ENCODE measurements at places on chromosomes 7 and 10.

- no peak for DNase-seq
Measured at GRCh38 chr10:93146336-93146735, 72.6 kb downstream of the CYP26A1 start.

GRCh38 chr7:143359771-143360353, 2.7 kb downstream of the FAM131B start:
- no peak for DNase-seq

GRCh38 chr10:8043569-8044306, 10.8 kb upstream of the GATA3 start:
- DNase-seq: no peak

DNA sequence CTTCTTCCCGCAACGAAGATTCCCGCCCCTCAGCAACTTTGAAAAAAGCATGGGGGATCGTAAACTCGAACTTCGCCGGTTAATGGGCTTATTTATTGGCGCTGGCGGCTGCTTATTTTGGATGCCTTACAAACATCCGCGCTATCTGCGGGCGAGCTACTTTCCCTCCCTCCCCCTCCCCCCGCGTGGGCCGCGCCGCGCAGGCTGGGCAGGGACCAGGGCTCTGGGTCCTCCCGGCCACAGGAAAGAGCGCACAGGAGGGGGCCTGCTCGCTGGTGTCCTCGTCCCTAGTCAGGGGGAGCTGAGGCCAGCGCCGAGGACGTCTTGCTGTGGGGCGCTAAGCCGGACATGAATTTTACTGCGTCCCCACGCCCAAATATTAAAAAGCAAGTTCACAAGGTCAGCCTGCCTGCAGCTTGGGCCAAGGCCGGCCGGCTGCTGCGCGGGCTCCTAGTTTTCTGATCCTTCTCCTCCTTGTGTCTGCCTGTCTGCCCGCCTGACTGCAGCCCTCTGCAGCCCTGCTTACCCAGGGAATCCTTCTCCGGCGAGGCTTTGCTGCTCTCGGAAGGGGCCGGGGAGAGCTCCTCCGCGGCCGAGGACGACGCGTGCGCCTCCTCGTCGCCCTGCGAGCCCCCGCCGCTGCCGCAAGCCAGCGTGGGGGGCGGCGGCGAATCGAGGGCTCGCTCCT, 1.2 kb downstream of the HOXA10 start:
- no peak for DNase-seq

GRCh38 chr7:26188206-26188956, 12.2 kb downstream of the HNRNPA2B1 start:
- no peak for DNase-seq

- no peak for DNase-seq
Measured at GRCh38 chr7:123797673-123798531, 47.1 kb upstream of the HYAL4 start.

GRCh38 chr7:83105948-83106347, 56.7 kb downstream of the PCLO start:
- no peak for DNase-seq

GRCh38 chr10:121036431-121036830, 185.3 kb downstream of the WDR11 start:
- DNase-seq: no peak

DNA sequence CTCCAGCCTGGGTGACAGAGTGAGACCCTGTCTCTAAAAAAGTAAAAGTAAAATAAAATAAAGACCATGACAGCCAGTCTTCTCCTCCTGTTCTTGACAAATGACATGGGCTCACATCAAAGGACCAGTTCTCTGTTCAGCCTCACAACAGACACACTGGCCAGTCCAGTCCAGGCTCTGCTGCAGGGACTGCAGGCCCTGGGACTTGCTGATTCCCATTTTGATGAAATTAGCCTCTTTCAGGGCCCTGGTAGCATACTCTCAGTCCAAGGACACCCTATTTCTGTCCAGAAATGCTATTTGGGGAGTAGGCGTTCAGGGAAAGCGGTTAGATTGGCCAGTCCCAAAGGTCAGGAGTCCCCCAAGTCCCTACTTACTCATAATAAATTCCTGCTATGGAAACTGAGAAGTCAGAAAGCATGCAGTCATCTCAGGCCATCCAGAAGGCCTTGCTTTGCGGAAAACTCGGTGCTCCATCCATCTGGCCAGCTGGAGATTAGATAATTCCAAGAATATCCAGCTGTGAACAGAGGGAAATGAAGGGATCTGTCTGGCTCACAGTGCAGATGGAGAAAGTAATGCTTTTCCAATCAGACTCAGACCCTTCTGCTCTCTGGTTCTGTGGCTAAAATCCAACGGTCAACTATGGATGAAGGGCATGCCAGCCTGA, 74.4 kb downstream of the RAB11FIP2 start:
- no peak for DNase-seq

DNA sequence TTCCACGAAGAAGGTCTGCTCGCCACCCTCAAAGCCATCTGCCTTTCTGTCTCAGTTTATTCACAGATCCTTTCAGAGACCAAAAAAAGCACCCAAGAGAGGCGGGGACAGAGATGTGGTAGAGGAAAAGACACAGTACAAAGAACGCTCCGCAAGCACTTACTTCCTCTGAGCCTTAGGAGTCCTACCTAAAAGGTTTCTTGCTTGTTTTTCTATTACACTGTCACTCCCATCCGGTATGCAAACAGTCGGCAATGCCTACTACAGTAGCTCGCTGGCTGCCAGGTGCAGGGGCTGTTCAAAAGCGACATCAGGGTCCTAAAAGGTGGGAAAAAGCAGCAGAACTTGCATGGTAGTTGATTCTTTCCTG, 816 bp downstream of the TECPR1 start:
- no peak for DNase-seq

DNA sequence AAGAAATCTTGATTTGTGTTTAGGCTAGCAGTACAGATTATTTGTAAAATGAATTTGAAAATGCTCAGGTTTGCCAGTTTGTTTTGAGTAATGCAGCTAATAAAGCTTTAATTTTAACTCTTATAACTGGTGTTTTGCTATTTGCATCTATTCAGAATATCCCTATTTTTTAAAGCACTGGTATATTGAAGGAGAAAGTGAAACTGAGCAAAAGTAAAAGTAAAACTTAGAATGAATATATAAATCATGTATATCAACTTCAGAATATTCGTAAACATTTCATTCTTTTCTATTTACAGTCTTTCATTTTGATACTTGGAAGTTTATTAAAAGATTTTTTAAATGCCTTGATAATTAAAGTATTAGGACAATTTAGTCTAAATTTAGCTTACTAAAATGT, 26.2 kb downstream of the TASOR2 start:
- no peak for DNase-seq

DNA sequence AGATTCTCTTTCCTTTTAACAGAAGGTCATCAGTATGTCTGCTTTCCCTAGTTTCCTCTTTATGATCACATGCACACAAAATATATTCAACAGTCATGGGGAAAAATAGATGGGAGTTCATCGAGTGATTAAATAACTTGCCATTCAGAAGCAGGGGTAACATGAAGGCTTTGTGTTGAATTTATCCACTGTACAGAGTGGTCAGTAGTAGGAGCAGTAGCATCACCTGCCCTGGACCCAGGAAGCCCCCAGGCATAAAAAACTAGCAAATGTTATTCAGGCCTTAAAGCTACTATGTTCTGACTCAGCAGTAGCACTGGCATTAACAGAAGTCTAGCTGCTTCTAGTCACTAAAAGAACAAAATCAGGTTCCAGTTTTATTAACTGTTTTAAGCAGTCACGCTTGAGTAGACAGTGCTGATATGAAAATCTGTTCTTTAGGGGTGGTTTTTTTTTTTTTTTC, 31.4 kb upstream of the FAM133B start:
- DNase-seq: no peak

- DNase-seq: no peak
Measured at GRCh38 chr7:129828989-129829736, 123.6 kb downstream of the UBE2H start.

DNA sequence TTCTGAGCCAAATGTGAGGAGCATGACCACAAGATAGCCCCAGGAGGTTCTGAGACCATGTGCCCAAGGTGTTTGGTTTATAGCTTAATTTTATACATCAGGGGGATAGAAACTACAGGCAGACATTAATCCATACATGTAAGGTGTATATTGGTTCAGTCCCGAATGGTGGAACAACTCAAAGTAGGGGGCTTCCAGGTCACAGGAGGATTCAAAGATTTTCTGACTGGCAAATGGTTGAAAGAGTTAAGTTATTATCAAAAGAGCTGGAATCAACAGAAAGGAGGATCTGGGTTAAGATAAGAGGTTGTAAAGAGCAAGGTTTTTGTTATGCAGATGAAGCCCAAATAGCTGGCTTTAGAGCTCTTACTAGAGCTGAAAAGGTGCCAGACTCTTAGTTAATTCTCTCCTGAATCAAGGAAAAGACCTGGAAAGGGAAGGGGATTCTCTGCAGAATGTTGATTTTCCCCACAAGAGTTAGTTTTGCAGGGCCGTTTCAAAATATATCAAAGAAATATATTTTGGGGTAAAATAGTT, 640.0 kb downstream of the IPMK start:
- DNase-seq: no peak

DNA sequence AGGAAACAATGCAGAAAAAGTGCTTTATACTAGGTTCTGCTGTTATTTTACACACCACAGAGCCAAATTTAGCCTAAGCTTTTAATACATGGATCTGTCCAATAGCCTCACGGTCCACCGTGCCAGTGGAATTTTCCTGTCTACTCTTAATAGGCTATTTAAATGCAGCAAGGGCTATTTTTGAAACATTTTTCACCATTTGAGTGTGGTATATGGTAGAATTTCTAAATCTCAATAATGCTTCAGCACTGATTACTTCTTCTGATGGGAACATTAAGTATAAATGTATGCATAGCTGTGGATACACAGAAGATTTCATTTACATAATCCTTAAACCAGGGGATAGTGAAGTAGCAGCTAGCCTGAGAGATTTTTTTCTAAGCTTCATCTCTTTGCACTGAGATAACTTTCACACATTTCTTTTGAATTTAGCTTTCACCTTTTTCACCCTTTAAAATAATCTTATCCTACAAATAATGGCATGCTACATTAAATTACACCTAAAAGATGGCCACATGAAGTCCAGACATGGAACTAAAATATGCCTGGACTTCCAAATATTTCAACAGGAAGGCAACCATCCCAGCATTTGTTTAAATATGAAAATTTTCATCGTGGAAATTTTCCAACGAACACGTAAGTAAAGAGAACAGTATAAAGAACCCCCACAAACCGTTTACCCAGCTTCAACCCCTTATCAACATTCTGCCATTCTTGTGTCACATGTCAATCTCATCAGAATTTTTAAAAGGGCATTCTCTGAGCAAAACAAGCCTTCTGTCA, 45.4 kb downstream of the AMPH start:
- no peak for DNase-seq

GRCh38 chr7:36736899-36737211, 12.6 kb upstream of the AOAH start:
- DNase-seq: no peak

DNA sequence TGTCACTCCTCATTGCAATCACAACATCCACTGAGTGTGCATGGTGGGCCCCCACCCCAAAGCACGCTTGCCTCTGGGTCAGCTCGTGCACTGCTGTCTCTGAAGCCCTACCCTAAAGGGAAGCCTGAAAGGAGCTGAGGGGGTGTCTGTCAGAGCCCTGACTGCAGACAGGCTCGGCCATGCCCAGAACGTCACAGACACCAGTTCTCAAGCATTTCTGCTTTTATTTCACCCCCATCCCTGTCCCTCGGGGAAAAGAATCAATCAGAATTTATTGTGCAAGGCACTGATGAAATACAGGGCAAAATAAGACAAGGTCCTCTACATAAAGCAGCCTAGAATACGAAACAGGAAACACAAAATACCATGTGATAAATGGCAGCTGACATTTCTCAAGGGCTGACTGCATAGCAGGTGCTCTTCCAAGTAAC, 231.8 kb downstream of the WDR37 start:
- no peak for DNase-seq

DNA sequence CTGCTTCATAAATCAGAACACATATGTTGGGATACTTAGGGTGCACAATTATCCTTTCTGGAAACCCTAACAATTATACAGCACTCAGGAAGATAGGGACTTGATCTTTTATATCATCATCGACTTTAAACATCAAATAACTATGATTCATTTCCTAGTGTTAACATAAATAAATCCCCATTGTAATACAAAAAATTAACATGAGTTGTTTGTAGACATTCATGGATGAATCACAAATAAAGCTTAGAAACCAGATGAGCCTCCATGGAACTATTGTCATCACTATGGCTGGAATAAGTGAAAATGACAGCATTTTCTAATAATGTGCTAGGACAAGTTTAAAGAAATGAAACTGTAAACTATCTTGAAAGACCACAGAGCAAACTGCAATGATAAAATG, 821.7 kb downstream of the GATA3 start:
- no peak for DNase-seq

DNA sequence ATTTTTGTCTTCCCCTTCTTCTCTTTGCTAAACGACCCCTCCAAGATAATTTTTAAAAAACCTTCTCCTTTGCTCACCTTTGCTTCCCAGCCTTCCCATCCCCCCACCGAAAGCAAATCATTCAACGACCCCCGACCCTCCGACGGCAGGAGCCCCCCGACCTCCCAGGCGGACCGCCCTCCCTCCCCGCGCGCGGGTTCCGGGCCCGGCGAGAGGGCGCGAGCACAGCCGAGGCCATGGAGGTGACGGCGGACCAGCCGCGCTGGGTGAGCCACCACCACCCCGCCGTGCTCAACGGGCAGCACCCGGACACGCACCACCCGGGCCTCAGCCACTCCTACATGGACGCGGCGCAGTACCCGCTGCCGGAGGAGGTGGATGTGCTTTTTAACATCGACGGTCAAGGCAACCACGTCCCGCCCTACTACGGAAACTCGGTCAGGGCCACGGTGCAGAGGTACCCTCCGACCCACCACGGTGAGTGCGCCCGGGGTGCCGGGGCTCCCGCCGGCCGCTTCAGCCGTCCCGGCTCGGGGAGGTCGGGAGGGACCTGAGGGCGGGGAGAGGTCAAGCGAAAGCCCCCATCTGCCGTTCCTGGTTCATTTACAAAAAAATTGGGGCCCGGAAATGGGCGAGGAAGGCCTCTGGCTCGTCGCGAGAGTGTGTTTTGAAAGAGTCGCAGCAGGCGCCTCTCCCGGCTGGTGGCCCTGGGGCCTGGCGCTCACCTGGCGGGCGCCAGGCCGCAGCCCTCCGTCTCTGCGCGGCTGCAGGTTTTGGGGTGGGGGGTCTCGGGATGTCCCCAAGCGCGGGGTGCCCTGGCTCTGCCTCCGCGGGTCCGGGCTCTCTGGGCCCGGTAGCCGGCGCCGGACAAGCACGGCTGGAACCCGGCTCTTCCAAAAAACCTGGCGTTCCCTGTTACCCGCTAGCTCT, 1.2 kb downstream of the GATA3 start:
- DNase-seq: no peak

DNA sequence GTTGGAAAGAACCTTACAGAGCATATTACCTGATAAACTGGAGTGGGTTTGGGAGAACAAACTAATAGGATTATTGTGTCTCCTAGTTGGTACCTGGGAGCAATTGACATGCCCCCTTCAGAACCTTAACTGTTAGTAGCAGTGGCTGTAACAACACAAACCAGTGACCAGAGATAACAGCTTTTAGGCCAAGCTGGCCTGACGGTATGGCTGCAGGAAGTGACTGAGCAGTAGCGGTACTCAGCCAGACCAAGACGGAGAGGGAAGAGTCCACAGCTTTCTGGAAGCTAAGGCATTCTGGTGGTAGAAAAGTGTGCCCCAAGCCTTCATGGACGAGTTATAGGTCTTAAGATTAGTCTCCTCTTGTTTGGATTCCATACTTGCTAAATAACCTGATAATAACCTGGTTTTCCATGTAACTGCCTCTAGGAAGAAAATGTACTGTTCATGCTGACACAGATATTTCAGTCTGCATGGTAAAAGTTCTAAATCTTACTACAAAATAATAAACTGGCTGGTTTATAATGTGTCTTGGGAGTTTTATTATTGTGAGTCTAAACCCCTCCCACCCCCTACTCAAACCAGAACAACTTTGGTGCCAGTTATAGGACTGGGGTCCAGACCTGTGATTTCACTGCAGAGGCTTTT, 11.3 kb downstream of the NOLC1 start:
- no peak for DNase-seq
